T-cell (primary cell): ENCODE measurements at places on chromosomes 7 and 10. TPM values are rescaled to one million over a fixed set of nuclear protein-coding genes. Genes with fewer than 3 reads are reported as not detected.

DNA sequence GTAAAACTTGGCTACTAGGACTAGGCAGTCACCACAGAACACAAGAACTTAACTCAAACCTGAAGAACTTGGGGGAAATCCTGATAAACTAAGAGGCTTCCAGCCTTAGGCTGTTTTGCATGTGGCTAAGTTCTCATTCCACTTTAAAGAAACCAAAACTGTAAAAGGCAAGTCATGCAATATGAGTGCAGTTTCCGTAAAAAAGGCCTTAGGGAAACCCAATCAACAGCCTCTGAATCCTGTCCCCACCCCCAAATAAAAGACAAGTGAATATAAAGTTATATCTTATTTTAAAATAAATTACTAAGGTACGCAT lies 95.1 kb downstream of the USP6NL start:
- no peaks in the 10 kb centered on the region for H3K4me1 ChIP-seq
- H3K27ac ChIP-seq: no peak overlapping the region
- H3K4me3 ChIP-seq: no peak overlapping the region
- H3K27me3 ChIP-seq: no peaks in the 10 kb centered on the region

DNA sequence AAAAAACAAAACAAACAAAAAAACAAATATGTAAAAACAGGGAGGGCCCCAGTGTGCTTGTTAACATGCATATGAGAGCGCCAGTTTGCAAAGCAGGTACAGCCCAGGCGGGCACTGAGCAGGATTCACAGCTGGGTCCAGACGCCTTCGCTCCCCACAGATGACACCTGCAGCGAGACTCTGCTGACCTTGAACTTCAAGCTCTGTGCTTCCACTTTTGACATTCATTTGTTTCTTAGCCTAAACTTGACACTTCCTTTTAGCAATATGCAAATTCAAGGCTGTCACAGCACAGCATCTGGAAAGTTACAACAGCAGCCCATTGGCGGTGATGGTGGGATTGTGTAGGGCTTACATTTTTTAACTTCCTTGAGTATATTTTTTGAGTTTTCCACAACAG lies 88.8 kb upstream of the TNS3 start:
- peaks cover 2% of the 10 kb centered on the region for H3K27me3 ChIP-seq
- DNase-seq: no peak
- no peak overlapping the region for H3K4me3 ChIP-seq
- H3K36me3 ChIP-seq: no peaks in the 10 kb centered on the region
- no peak overlapping the region for H3K27ac ChIP-seq

DNA sequence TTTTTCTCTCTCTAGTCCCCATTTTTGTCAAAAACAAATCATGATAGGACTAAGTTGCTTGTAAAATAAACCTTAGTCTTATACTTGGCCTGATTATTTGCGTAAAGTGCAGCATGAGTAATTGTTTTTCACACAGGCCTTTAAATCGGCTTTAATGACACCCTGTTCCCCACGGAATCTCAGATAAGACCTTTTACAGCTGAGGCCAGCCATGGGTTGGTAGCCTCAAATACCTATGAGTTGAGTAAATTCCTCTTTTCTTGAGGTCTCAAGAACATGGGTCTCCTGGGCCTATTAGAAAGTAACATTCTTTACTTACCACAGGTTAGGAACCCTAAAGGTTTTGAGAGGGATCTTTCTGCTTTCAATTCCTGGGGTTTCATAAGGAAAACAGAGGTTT lies 761.0 kb upstream of the PHF14 start:
- DNase-seq: no peak
- no peaks in the 10 kb centered on the region for H3K36me3 ChIP-seq
- H3K27me3 ChIP-seq: no peaks in the 10 kb centered on the region
- H3K4me1 ChIP-seq: no peaks in the 10 kb centered on the region
- no peak overlapping the region for H3K27ac ChIP-seq

GRCh38 chr10:123044391-123044790 lies 35.6 kb downstream of the ACADSB start:
- no peaks in the 10 kb centered on the region for H3K27me3 ChIP-seq
- H3K36me3 ChIP-seq: peaks cover 30% of the 10 kb centered on the region
- no peak overlapping the region for H3K27ac ChIP-seq
- no peak overlapping the region for H3K4me3 ChIP-seq

DNA sequence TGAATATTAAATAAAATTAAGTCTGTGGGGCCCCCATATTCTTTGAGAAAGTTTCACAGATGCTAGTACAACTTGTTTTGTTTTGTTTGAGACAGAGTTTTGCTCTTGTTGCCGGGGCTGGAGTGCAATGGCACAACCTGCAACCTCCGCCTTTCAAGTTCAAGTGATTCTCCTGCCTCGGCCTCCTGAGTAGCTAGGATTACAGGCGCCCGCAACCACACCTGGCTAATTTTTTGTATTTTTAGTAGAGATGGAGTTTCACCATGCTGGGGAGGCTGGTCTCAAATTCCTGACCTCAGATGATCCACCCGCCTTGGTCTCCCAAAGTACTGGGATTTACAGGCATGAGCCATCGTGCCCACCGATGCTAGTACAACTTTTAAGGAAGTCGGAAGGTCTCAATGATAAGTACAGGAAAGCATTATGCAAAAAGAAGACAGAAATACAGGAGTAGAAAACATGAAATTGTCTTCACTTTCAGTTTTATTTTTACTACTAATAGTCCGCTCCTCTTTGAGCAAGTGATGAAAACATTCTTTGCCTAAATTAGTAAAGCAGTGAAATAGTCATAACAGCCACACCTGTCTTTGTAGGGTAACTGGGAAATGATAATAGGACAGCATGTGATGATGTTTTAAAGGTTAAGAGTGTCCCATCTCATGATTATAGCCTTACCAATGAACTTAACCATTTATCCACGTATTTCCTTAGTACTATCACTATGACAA lies 147.5 kb downstream of the SEMA3D start:
- H3K4me1 ChIP-seq: no peaks in the 10 kb centered on the region
- H3K27me3 ChIP-seq: no peaks in the 10 kb centered on the region
- no peak overlapping the region for H3K4me3 ChIP-seq
- no peak for DNase-seq
- H3K36me3 ChIP-seq: no peaks in the 10 kb centered on the region
- no peak overlapping the region for H3K27ac ChIP-seq

DNA sequence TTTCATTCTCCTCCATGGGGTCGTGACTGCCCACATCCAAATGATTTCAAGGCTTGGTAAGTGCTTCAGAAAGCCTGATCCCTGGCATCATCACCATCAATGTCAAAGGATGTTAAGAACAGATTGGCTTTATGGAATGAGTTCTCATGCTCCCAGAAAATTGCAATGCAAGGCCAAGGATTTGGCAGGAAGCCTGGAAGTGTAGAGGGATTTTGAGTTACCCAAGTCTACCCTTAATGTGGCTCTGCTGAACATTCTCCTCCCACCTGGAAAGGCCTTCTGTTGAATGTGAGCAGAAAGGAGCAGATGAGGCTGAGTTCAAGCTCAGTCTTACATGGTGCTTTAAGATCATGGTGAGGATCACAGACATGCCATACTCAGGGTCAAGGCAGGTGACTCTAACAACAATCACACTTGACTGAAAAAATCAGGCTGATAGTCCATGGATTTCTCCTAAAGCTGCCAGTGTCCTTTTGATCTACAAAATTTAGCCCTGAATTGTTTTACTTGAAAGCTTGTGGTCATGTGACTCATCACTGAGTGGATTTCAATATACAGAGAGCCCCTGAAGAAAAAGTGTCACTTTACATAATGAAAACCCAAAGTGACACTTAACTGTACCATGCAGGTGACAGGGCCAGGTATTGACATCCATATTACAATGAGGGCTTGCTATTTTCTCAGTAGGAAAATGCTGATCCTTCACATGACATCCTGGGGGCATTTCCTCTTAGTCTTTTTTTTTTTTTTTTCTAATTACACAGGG lies 111.1 kb upstream of the PDLIM1 start:
- no peaks in the 10 kb centered on the region for H3K36me3 ChIP-seq
- H3K27me3 ChIP-seq: peaks cover 7% of the 10 kb centered on the region
- no peaks in the 10 kb centered on the region for H3K4me1 ChIP-seq

DNA sequence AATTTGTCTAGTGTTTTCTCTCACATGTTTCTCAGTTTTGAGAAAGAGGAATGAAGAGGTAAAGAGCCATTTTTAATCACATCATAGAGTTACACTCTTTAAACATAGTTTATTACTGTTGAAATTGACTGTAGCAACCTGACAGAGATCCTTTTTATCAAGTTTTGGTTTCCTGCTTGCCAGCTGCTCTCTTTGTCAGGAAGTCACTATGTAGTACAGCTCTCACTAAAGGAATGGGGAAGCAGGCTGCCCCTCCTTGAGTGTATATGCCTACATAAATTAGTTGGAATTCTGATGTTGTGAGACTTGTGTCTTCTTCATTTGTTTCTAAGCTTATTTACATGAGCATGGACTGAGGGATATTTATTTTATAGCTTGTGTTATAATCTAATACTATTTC lies 1274.0 kb upstream of the CELF2 start:
- H3K27ac ChIP-seq: no peak overlapping the region
- no peaks in the 10 kb centered on the region for H3K4me1 ChIP-seq

GRCh38 chr10:129755158-129755591 lies 208.9 kb downstream of the EBF3 start:
- peaks cover 4% of the 10 kb centered on the region for H3K36me3 ChIP-seq
- H3K4me3 ChIP-seq: no peak overlapping the region
- DNase-seq: peak; percentile 13

DNA sequence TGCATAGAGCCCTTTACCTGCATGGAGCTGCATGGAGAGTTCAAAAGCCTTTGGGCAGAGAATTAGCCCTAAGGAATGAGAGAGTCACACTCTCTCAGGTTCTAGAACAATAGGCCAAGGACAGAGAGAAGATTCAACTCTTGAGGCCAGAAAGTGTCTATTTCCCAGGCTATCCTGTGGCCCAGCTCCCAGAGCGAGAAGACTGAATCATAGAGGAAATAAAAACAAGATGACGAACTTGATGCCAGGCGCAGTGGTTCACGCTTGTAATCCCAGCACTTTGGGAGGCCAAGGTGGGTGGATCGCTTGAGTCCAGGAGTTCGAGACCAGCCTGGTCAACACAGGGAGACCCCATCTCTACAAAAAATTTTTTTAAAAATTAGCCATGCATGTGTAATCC lies 18.3 kb upstream of the PODXL start:
- no peak for DNase-seq
- H3K4me3 ChIP-seq: no peak overlapping the region
- no peaks in the 10 kb centered on the region for H3K4me1 ChIP-seq
- H3K27me3 ChIP-seq: peaks cover 3% of the 10 kb centered on the region

DNA sequence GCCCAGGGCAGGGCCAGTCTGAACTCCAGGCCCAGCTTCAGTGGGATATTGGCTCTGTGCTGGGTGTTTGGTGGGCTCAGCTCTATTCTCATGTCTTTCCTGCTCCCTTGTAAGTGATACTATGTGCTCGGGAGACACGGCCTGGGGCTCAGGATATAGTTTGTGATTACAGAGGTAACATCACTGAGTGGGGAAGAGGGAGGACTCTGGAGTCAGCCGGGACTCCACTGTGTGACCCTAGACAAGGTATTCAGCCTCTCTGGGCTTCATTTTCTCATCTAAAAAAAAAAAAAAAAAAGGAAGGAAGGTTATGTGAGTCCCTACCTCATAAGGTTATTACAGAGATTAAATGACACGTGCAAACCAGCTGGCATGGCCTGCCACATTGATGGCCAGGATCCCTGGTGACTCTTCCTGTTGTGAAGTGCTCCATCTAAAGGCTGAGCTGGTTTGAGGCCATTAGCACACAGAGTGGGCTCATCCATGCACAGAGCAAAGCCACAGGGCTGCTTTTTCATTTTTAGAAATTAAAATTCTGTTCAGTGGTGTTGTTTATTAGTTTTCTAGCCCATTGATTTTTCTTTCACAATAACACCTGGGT lies 15.7 kb downstream of the SLC13A4 start:
- H3K4me3 ChIP-seq: no peak overlapping the region
- H3K36me3 ChIP-seq: no peaks in the 10 kb centered on the region
- no peaks in the 10 kb centered on the region for H3K27me3 ChIP-seq
- H3K27ac ChIP-seq: no peak overlapping the region
- H3K4me1 ChIP-seq: no peaks in the 10 kb centered on the region
- no peak for DNase-seq

DNA sequence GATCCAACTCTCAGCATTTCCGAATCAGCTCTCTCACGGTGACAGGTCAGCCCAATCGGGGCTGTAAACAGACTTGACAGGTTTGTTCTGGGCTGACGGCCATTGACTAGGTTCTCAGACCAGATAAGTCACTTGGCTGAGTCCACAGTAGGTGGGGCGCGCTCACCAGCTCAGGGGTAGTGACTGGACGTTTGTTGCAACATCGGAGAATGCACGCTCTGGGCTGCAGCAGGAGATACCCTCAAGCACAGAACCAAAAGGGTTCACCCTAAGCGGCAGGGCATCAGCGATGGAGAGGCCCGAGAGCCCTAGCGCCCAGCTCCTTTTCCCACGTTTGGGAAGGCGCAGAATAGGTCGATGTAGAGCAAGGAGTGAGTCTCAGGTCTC lies 1.8 kb downstream of the KLLN start:
- H3K4me1 ChIP-seq: peaks cover 11% of the 10 kb centered on the region
- no peaks in the 10 kb centered on the region for H3K36me3 ChIP-seq
- H3K4me3 ChIP-seq: peak overlapping the region; percentile 71
- peak overlapping the region; percentile 87 for H3K27ac ChIP-seq

GRCh38 chr10:63825111-63825510 lies 303.9 kb downstream of the REEP3 start:
- no peak overlapping the region for H3K27ac ChIP-seq
- no peak for DNase-seq
- no peak overlapping the region for H3K4me3 ChIP-seq
- H3K36me3 ChIP-seq: no peaks in the 10 kb centered on the region

- no peak overlapping the region for H3K4me3 ChIP-seq
- H3K4me1 ChIP-seq: no peaks in the 10 kb centered on the region
- H3K36me3 ChIP-seq: no peaks in the 10 kb centered on the region
- no peaks in the 10 kb centered on the region for H3K27me3 ChIP-seq
Observed at GRCh38 chr10:11478807-11479206, 132.6 kb downstream of the USP6NL start.

- no peak for DNase-seq
Observed at GRCh38 chr7:111823826-111824225, 261.5 kb upstream of the IMMP2L start.

- no peaks in the 10 kb centered on the region for H3K4me1 ChIP-seq
- no peak overlapping the region for H3K27ac ChIP-seq
- H3K4me3 ChIP-seq: no peak overlapping the region
- DNase-seq: no peak
Observed at GRCh38 chr10:53491774-53492173, 719.2 kb upstream of the MBL2 start.

GRCh38 chr10:118965645-118966044 lies 63.9 kb upstream of the NANOS1 start:
- DNase-seq: no peak
- H3K27ac ChIP-seq: no peak overlapping the region
- no peaks in the 10 kb centered on the region for H3K4me1 ChIP-seq
- H3K4me3 ChIP-seq: no peak overlapping the region
- H3K27me3 ChIP-seq: no peaks in the 10 kb centered on the region

GRCh38 chr10:4334015-4334414 lies 492.0 kb upstream of the AKR1E2 start:
- H3K27ac ChIP-seq: peak overlapping the region; percentile 3
- H3K36me3 ChIP-seq: no peaks in the 10 kb centered on the region
- H3K4me3 ChIP-seq: no peak overlapping the region
- DNase-seq: no peak

The CACNA2D1 gene
- total RNA-seq: 0.03 TPM

The BLVRA gene
- total RNA-seq: 17.3 TPM

The CCDC136 gene
- 7.6 TPM for total RNA-seq

The MOGAT3 gene
- not detected for total RNA-seq

The LRRC17 gene
- total RNA-seq: 0.23 TPM

The CHRM2 gene
- not detected for total RNA-seq

The HSPA14 gene
- 18.3 TPM for total RNA-seq

The VWC2 gene
- not detected for total RNA-seq

The GNGT1 gene
- total RNA-seq: not detected

The MSMB gene
- total RNA-seq: not detected
